ENCODE measurements at places on chromosomes 3 and 15.

DNA sequence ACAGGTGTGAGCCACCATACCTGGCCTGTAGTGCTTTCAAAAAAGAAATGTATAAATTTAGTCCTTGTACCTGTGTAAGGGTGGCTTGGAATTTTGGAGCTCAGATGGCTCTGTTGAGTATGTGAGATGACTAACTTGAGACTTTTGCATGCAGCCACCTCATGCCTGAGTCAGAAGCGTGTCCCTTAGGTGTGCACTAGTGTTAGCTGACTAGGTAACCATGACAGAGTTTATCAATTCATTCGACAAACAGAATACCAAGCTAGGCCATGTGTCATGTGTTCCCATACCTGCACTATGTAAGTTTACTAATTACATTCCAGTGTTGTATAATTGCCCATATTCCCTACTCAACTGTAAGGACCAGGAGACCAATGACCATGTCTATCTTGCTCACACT is 4.0 kb upstream of the ZNF639 start:
- no peak for DNase-seq

DNA sequence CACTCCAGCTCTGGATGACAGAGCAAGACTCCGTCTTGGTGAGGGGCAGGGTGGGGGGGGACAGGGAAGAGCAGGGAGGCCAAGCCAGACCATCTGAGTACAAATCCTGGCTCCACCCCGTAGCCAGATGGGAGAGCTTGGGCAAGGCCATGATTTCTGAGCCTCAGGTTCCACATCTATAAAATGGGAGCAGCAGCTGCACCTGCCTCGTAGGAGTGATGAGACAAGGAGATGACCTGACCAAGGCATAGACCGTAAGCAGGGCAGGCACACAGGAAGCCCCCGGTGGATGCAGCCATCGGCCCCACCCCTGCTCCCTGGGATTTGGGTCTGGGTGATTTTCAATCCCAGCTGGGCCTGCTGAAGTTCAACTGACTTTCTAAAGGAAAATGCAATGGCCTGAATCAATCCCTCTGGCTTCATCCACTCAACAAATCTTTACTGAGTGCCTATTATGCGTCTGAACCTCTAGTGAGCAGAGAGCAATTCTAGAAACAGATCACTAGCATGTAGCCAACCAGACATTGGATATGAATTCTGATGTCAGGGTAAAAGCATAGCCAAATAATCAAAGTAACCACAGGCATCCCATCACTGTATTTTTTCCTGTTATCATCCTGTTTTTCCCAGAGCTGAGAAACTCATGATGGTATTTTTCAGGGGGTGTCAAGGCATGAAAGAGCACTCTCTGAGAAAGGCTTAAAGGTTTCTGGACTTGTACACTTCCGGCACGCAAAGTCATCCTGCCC is 141.2 kb downstream of the NUP210 start:
- DNase-seq, result no peak

DNA sequence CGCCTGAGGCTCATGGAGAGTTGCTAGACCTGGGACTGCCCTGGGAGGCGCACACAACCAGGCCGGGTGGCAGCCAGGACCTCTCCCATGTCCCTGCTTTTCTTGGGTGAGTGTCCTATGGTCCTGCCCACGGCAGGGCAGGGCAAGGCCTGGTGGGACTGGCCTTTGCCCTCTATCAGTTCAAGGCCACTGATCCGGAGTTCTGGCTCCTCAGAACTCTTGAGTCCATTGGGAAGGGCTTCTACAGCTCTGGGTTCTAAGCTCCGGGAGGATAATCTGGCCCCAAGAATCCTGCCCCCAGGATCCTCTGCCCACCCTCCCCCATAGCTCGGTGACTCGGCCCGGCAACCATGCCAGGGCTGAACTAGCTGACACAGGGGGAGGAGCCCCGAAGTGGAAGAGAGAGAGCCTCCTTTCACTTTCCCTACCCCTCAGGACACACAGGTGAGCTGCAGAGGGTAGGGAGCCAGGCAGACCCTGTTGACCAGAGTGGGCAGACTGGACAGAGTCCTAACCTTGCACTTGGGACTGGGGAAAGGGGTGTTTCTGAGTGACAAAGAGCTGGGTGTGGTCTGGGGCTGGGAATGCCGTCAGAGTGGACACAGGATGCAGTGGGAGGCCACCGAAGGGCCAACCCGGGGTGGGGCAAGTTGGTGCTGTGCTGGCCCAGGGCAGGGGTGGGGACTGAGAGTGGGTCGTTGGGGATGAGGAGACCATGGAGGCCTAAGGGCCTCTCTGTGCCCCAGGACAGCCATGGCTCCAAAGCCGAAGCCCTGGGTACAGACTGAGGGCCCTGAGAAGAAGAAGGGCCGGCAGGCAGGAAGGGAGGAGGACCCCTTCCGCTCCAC is 664 bp downstream of the PARP3 start:
- peak; percentile 56 for DNase-seq

DNA sequence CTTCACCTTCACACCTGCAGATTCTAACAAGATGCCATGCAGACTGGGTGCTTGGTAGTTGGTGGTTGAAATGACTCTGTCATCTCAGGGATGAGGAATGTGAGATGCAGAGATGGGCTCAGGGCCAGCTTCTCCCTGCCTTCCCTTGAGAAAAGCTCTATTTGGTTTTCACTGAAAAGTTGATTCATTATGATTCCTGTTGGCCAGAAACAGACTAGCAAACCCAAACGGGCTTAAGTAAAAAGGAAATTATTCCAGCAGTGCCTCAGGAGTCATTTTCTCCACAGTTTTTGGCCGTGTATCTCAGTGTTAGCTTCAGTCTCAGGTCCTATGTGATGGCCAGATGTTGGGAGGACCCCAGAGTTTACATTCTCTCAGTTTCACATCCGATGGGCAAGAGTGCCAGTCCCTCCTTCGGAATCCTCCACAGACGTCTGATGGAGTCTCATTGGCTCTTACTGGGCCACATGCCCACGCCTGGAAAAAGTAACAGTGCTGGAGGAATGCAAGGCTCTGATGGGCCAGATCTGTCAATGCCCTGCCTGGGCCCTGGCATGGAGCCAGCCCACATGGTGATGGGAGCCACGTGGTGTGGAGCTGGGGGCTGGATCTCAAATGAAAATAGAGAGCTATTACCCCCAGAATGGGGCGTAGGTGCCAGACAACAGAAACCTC is 22.3 kb upstream of the SACM1L start:
- no peak for DNase-seq

- no peak for DNase-seq
Observed at GRCh38 chr3:63654931-63655330, 2.5 kb downstream of the SNTN start.

- no peak for DNase-seq
Observed at GRCh38 chr3:174533286-174533685, 325.8 kb upstream of the NAALADL2 start.

GRCh38 chr15:89781055-89781454 is 4.9 kb downstream of the MESP2 start:
- DNase-seq, result no peak

DNA sequence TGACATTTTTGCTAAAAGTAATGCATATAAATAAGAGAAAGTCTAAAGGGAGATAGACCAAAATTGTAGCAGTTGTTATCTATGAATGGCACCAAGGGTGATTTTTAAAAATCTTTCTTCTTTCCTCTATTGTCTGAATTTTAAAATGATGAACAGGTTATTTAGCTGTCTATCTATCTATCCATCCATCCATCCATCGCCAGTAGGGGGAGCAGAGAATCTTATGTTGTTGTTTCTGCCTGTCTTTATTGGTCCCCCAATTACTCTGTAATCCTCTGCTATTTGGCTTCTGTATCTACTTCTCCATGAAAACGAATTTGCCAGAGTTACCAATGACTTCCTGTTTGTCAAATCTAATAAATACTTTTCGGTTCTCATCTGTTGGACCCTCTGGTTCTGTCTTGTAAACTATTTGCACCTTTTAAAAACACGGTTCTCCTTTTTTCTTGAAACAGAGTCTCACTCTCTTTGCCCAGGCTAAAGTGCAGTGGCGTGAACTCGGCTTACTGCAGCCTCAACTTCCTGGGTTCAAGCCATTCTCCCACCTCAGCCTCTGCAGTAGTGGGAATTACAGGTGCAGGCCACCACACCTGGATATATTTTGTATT is 86.0 kb downstream of the ECT2 start:
- DNase-seq, result no peak

GRCh38 chr15:83396101-83396500 is 51.0 kb upstream of the SH3GL3 start:
- DNase-seq, result no peak

GRCh38 chr3:36257158-36257852 is 123.0 kb upstream of the STAC start:
- no peak for DNase-seq

DNA sequence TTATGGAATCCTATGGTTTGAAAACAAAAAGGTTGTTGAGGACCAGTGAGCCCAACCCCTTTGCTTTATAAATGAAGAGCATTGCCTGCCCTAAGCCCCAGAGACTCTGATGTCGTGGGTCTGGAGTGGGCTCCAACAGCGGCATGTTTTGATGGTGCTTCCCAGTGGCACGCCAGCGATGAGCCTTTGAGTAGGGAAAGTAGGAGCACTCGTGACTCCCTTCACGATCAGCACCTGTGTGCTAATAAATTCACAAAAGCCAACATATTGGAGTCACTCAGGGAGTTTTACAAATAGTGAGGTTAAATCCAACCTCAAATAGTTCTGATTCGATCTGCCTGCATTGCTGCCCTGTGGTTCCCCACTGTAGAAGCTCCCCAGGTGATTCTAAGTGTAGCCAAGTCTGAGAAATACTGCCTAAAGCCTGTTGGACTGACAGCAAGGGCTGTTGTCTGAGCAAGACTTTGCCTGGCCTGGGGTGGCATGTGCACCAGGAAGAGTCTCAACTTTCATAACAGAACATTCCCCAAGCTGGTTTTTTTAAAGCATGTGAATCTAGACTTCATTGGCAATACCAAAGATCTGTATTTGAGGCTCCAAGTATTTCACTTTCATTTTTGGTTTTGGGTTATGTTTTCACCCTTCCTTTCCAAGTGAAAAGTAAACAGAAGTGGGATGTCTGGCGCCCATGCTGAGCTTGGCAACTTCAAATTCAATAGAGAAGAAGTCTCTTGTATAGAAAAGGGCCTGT is 9.9 kb downstream of the CCR5 start:
- DNase-seq, result no peak

GRCh38 chr3:62319570-62320243 is 53.6 kb downstream of the FEZF2 start:
- DNase-seq, result no peak

- DNase-seq, result no peak
Observed at GRCh38 chr15:41824062-41824745, 3.7 kb upstream of the JMJD7 start.

DNA sequence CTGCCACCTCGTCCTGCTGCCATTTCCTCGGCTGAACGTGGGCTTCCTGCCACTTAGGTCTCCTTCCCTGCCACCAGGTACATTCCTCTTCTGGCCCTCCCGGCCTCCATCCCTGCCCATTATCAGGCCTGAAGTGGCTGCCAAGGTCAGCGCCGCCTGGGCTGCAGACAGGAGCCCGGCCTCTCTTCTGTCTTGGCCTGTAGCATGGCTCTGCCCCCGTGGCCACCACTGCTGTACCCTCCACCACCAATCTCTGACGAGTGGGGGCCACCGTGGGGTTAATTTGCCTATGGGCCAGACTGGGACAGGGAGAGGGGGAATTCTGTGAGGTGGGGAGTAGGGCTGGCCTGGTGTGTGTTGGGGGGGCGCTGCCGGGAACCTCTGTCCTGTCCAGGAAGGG is 2.0 kb upstream of the BAHD1 start:
- no peak for DNase-seq

- no peak for DNase-seq
Observed at GRCh38 chr15:74036271-74037170, 42.0 kb downstream of the PML start.

- DNase-seq, result no peak
Observed at GRCh38 chr3:40649346-40649745, 124.6 kb downstream of the ZNF621 start.

- DNase-seq, result no peak
Observed at GRCh38 chr15:53831907-53832770, 72.7 kb upstream of the WDR72 start.

GRCh38 chr3:126519506-126520455 is 2.2 kb upstream of the UROC1 start:
- no peak for DNase-seq

DNA sequence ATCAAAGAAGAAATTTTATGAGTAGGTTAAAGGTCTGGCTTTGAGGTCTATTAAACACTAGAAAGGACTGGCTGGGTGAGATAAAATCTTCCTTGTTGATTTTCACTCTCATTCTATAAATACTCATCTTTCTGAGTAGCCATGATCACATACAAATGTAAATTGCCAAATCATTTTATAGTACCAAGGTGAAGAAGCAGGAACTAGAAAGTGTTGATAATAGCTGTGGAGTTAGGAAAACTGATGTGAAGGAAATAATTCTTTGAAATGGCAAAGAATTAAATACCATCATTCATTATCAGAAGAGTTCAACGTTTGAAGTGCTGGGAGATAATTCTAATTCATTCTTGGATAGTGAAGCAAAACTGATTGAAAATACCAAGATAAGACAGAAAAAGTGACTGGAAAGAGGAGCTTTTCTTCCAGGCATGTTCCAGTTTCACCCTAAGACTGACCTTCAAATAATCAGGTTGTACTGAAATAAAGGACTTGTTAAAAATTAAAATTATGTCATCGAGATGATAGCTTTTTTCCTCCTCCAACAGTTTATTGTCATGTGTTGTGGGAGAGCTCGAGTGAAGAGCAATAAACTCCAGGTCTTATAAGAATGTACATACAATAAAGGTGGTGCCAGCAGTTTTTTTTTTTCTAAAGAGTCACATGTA is 17.4 kb downstream of the THBS1 start:
- no peak for DNase-seq

DNA sequence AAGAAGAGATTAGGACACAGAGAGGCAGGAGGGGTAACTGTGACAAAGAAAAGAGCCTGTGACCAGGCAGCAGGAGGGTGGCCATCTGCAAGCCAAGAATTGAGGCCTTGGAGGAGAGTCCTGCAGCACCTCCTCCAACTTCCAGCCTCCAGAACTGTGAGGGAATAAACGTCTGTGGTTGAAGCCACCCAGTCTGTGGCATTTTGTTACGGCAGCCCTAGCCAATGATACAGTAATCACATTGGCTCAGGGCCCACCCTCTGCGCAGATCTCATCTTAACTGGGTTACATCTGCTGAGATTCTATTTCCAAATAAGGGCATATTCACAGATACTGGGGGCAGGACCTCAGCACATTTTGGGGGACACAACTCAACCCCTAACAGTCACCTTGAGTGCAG is 11.3 kb downstream of the SELENOS start:
- no peak for DNase-seq

GRCh38 chr3:70933105-70933810 is 620.8 kb upstream of the MDFIC2 start:
- DNase-seq, result no peak

GRCh38 chr3:150243466-150243865 is 164.6 kb upstream of the TSC22D2 start:
- no peak for DNase-seq

DNA sequence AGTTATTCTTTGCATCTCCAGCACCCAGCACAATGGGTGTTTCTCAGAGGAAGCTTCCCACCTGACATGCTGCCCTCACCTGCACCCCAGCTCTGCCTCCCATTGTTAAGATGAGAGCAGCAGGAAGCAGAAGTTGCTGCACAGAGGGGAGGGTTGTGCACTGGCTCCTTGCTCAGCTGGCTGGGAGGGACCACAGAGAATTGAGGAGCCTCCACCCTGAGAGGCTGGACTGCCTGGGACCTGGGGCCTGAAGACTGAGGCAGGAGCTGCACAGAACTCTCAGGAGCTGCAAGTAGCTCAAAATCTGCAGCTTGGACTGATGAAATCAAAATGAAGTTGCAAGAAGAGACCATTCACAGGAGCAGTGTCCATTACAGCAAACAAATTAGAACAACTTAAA is 222.3 kb upstream of the LINGO1 start:
- DNase-seq, result no peak

Data from CD4-positive, alpha-beta T cell treated with Interleukin-6 at 100 ng/mL for 8 hours (primary cell).